ENCODE measurements at places on chromosomes 3 and 15.

GRCh38 chr15:76664895-76665294 is 240.2 kb downstream of the SCAPER start:
- DNase-seq: no peak

- DNase-seq: no peak
Measured at GRCh38 chr15:63483521-63484371, 20.6 kb upstream of the USP3 start.

DNA sequence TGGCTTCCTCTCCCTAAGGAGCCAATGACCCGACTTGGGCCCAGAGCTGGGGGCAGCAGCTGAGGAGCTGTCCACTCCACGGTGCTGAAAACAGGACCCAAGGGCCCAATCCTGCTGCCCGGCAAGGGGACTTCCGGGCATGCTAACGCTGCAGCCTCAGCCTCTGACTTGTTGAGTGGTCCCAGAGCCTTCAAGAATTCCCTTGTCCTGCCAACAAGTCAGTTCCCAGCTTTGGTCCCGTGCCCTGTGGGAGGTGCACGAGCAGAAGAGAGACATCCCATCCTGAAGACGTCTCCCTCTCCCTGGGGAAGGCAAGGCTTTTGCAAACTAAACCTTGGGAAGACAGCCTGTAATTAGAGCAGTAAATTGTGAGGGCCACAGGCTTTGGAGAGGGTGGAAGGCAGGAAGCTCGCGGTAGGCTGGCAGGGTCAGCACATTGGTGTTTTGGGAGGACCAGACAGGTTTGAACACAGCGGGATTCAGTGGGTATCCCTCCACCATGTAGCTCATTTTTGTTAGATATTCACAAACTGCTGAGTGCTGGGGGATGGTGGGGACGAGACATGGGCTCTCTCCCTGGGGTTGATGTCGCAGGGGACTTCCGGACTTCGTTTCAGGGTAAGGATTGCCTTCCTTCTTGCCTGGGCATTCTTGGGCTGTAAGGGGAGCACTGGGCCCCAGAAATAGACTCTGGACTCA is 29.8 kb upstream of the PRR23E start:
- no peak for DNase-seq

- DNase-seq: no peak
Measured at GRCh38 chr15:95086531-95087252, 855.3 kb downstream of the MCTP2 start.

DNA sequence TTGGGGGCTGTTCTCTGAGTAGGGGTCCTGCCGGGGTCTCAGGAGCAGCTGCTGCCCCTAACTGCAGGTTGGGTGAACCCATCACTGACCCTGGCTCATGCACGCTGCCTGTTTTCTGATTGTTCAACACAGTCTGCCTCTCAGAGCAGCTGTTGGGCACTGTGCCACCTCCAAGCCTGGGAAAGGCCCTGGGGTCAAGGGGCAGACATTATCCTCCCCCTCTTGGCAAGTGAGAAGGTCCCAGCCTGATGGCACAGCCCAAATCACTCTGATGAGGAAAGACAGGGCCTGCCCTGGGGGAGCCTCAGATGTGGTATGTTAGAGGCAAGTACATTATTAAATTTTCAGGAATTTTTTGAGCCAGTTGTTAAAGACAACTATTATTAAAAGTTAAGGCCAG is 14.1 kb upstream of the GNAT1 start:
- DNase-seq: no peak

GRCh38 chr15:51203797-51204196 is 109.1 kb upstream of the TNFAIP8L3 start:
- no peak for DNase-seq

GRCh38 chr3:197024881-197025735 is 4.5 kb downstream of the MELTF start:
- no peak for DNase-seq

- DNase-seq: no peak
Measured at GRCh38 chr3:124263168-124263567, 271.2 kb upstream of the ROPN1 start.

DNA sequence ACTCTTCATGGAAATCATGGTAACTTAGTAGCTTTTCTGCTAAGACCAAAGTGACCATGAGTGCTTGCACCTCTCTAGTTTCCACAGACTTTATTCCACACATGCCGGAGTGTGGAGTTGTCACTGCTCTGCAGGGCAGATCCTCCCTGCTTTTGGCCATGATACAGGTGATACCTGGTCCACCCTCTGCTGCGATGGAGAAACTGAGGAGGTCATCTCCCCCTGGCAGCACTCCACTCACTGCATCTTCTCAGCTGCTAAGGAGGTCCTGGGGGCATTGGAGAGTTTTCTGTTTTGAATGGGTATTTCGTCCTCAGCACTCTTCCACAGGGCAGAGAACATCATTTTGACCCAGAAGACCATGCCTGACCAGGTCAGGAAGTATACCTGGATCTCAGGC is 31.1 kb downstream of the RBM5 start:
- DNase-seq: no peak

- DNase-seq: no peak
Measured at GRCh38 chr15:65940618-65940909, 71.3 kb downstream of the RAB11A start.

DNA sequence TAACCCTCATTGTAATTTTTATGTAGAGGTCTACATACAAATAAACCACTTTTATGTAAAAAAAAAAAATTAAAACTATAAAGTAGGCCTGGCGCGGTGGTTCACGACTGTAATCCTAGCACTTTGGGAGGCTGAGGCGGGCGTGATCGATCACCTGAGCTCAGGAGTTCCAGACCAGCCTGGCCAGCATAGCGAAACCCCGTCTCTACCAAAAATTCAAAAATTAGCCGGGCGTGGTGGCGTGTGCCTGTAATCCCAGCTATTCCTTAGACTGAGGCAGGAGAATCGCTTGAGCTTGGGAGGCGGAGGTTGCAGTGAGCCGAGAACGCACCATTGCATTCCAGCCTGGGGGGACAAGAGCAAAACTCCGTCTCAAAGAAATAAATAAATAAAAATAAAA is 766 bp upstream of the SLC12A6 start:
- DNase-seq: no peak

DNA sequence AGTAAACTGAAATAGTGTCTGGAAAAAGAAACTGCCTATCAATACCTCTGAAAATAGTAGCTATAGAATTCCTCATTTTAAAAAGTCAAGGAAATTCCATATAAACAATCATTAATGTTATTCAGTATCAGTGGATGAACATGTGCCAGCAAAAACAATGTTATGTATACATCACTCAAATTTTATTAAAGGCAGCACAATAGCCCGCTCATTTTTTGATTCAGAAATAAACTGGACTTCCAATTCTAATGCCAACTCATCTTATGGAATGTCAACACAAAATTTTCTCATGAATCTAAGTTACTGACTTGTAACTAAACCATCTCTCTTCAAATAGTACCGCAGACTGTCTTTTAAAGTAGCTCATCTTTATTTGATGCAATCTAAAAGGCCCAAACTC is 19.0 kb downstream of the THBS1 start:
- no peak for DNase-seq
